ENCODE measurements at places on chromosomes 11 and 22.
A peak's percentile ranks its signal among the peaks of the same experiment; 100 is the strongest.

GRCh38 chr11:126959700-126960099 lies 40.9 kb downstream of the KIRREL3 start:
- DNase-seq = no peak

DNA sequence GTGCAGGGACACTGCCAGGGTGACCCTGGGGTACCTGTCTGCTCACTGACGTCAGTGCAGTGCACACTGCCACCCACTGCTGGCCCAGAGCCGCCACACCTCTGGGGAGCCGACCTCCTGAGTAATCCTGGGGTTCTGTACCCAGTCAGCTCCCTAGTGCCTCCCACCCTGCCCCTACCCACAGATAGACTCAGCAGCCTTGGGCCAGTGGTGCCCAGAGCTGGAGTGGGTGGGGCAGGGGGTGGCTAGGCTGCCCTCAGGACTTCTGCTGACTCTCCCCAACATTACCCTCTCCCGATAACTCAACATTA lies 5.8 kb downstream of the NRXN2 start:
- DNase-seq = no peak

- no peak for DNase-seq
Measured at GRCh38 chr11:16781936-16782919, 43.8 kb downstream of the C11orf58 start.

GRCh38 chr11:10379022-10379421 lies 74.1 kb downstream of the ADM start:
- DNase-seq = peak; percentile 56

- no peak for DNase-seq
Measured at GRCh38 chr11:104320097-104320496, 156.2 kb upstream of the PDGFD start.

- DNase-seq = no peak
Measured at GRCh38 chr11:66907751-66908630, 50.2 kb downstream of the PC start.

- peak; percentile 34 for DNase-seq
Measured at GRCh38 chr22:42376711-42377554, 55.3 kb downstream of the NFAM1 start.

GRCh38 chr11:10762185-10762584 lies 11.1 kb downstream of the CTR9 start:
- no peak for DNase-seq

DNA sequence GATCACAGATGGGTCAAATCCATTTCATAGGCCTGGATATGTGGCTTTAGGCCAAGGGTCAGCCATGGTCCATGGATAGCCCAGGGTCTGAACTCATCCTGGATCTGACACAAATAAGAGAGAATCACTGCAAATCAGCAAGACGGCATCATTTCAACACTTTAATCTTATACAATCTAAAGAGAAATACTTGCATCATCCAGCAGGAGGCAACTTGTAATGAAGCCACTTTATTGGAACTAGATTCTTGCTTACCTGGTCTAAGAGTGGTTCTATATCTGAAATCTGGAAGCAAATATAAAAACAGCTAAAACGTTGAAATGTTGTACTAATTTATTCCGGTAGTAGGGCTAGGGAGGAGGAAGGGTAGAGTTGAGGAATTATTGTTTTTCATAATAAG lies 870.1 kb downstream of the JRKL start:
- DNase-seq = no peak

- peak; percentile 57 for DNase-seq
Measured at GRCh38 chr11:19735157-19735908, 22.7 kb downstream of the NAV2 start.

DNA sequence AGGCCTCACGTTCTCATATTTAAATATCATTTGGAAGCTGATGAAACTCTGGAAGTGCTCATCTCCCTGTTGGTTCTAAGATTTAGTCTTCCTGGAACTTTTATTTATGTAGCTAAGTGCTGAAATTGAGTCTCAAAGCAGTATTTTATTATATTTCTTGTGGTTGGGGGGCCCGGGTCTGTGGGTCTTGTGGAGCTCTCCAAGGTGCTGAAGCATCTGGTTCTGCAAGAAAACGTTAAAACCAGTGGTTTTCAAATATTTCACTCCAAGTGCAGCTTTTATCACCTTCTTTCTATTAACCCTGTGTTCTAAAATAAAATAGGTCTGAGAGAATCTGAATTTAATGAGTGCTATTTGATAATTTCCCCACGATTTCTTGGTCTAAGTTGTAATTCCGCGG lies 1404.8 kb downstream of the TBC1D22A start:
- no peak for DNase-seq

- peak; percentile 61 for DNase-seq
Measured at GRCh38 chr22:41217553-41218157, 12.5 kb downstream of the L3MBTL2 start.

GRCh38 chr22:35154937-35155387 lies 89.0 kb downstream of the ISX start:
- DNase-seq = peak; percentile 57

GRCh38 chr11:112200252-112200651 lies 24.9 kb downstream of the BCO2 start:
- no peak for DNase-seq

GRCh38 chr11:122440811-122441665 lies 214.5 kb upstream of the UBASH3B start:
- peak; percentile 8 for DNase-seq

- DNase-seq = peak; percentile 4
Measured at GRCh38 chr11:45217991-45218390, 68.2 kb downstream of the SYT13 start.

DNA sequence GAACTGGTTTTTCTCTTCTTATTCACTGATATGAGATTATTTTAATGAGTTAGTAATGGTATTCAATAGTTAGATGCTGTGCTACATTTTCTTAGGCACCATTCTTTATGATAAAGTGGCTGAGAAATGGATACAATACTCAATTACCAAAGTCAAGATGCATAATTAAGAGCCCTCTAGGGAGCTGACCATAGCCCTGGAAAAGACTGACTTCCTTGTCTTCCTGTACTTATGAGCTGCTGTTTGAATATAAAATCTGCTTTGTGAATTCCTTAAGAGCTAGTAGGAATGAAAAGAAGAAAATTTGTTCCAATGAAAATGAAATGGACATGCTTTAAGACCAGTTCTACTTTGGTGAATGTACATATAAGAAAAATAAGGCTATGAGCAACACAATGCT lies 452.3 kb downstream of the KCNA4 start:
- no peak for DNase-seq

DNA sequence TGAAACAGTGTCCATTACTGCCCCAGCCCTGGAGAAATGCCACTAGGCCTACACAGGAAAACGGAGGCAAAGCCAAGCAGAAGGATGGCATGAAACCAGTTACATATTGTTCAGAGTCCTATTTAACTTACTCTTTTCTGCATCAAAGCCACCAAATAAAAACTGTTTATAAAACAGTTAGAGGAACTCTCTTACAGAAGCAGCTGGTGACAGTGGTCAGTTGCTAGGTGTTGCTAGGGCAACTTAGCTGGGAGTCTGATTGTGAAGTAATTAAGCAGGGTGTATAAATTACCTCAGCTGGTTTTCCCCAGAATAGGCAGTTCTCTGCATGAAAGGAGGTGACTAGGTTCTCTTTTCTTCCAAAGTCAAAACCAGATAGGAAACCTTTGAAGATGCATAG lies 115.6 kb upstream of the ZBED5 start:
- no peak for DNase-seq

- peak; percentile 26 for DNase-seq
Measured at GRCh38 chr11:71447791-71448256, 369 bp downstream of the DHCR7 start.

- DNase-seq = no peak
Measured at GRCh38 chr11:37571246-37571645, 973.2 kb upstream of the RAG2 start.

DNA sequence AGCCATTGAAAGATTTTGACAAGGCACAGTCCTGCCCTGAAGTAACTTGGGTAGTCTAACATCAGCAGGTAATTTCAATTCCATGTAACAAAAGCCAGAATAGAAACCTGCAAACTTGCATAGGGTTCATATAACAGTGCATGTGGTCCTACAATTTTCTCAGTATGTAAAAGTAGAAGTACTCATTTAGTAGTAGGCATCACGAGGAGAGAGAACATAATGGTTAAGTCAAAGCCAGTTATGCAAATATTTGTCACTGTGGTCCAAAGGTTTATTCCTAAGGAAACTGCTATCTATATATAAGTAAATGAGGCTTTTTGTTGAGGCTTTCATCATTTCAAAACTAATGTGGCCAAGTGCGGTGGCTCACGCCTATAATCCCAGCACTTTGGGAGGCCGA lies 10.1 kb downstream of the ATP5MG start:
- DNase-seq = no peak

DNA sequence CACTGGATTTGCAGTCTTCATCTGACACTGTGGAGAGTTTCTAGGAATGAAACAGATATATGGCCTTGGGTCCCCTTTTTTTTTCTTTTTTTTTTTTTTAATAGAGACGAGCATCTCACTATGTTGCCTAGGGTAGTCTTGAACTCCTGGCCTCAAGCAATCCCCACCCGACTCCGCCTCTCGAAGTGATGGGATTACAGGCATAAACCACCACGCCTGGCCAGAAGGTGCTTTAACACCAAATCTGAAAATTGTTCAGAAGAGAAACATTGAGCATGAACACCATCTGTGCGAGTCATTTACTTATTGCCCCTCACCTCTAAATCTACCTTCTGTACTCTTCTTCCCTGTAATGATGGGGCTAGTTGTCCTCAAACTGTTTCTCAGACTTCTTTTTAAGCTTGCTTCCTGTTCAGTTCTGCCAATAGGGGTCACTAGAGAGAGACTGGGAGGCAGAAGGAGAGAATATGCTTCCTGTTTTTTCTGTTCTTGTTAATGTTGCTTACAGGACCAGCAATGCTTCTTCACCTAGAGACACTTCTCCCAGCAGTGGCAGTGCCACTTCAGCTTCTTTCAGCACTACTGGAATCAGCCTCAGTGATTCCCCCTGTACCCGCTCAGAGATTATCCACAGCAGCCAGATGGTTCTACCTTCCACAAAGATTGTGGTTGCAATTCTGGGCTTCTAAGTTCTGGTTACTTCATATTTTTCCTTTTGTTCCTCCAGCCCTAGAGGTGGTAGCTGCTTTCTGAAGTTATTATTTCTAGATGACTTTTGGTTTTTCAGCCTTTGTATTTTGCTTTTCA lies 20.8 kb upstream of the ZBED5 start:
- DNase-seq = peak; percentile 70

GRCh38 chr11:31783252-31783651 lies 27.9 kb downstream of the PAX6 start:
- no peak for DNase-seq

DNA sequence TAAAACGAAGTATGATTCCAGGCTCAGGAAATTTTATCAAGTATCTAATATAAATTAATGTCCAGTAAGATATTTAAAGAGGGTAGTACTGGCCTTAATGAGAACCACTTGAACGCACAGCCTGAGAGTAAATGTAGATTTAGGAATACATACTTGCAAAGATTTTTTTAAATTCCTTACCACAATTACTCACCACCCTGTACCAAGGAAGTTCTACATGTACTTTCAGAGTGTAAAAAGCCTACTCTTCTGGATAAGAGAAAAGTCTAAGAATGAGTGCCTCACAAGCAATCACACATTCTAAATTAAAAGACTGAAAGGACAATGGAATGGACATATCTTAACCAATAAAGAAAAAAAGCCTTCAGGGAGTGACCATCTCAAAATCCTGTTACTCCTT lies 697.4 kb downstream of the DLG2 start:
- no peak for DNase-seq

- peak; percentile 87 for DNase-seq
Measured at GRCh38 chr22:21044931-21045584, 688 bp upstream of the LRRC74B start.
